ENCODE measurements at places on chromosomes 6 and 20. TPM values are rescaled to one million over a fixed set of nuclear protein-coding genes. Genes with fewer than 3 reads are reported as not detected.

The TRIM26 gene
- total RNA-seq = 13.6 TPM

The MAVS gene
- 13.8 TPM for total RNA-seq

The DSP gene
- 33.9 TPM for total RNA-seq

The MARCKS gene
- 193 TPM for total RNA-seq

The FAM229B gene
- total RNA-seq = 27.8 TPM

The KCNK15 gene
- 0.21 TPM for total RNA-seq

The FILIP1 gene
- 43.7 TPM for total RNA-seq

The FABP7 gene
- total RNA-seq = 0.63 TPM

The RIOK1 gene
- 26.3 TPM for total RNA-seq

The CDSN gene
- total RNA-seq = not detected

The FAM209B gene
- total RNA-seq = not detected

The PACRG gene
- total RNA-seq = 5.6 TPM

The NTSR1 gene
- total RNA-seq = 0.05 TPM

The ADRM1 gene
- total RNA-seq = 27.5 TPM

The FOXC1 gene
- total RNA-seq = 7.3 TPM

The ZC2HC1B gene
- not detected for total RNA-seq

The ASIP gene
- total RNA-seq = not detected

The SLC32A1 gene
- not detected for total RNA-seq

Measured in urinary bladder (tissue), 4 donors.